ENCODE measurements at places on chromosomes 1 and 21. TPM values are rescaled to one million over a fixed set of nuclear protein-coding genes. Genes with fewer than 3 reads are reported as not detected.

The CLCA1 gene
- under 0.01 TPM for total RNA-seq

The RUNX3 gene
- not detected for total RNA-seq

The OR6K3 gene
- total RNA-seq: not detected

The CAMK2N1 gene
- total RNA-seq: 28.9 TPM

The ANKRD34A gene
- 0.33 TPM for total RNA-seq

The LIPI gene
- total RNA-seq: not detected

The ID3 gene
- total RNA-seq: 34.2 TPM

The SELENOF gene
- 184 TPM for total RNA-seq

The LCE1D gene
- not detected for total RNA-seq

The CFAP74 gene
- not detected for total RNA-seq

The ALDH4A1 gene
- total RNA-seq: 9.6 TPM

The PRKAA2 gene
- total RNA-seq: 5.1 TPM

The NTRK1 gene
- total RNA-seq: not detected

The NTNG1 gene
- total RNA-seq: 19.0 TPM

The CD52 gene
- not detected for total RNA-seq

The FAM72C gene
- 0.25 TPM for total RNA-seq

The RAB42 gene
- total RNA-seq: 3.2 TPM

The PRCC gene
- 11.2 TPM for total RNA-seq

The BMP8B gene
- under 0.01 TPM for total RNA-seq

The SLC22A15 gene
- 8.2 TPM for total RNA-seq

The GBP6 gene
- 0.11 TPM for total RNA-seq

Data from uterine smooth muscle cell (primary cell).